ENCODE measurements at places on chromosomes 6 and 20.

- no peak for DNase-seq
These were observed 27.8 kb downstream of the THBS2 start for GRCh38 chr6:169225887-169226286.

- no peak for DNase-seq
These were observed 87.8 kb upstream of the EPB41L1 start for GRCh38 chr20:36066777-36067176.

DNA sequence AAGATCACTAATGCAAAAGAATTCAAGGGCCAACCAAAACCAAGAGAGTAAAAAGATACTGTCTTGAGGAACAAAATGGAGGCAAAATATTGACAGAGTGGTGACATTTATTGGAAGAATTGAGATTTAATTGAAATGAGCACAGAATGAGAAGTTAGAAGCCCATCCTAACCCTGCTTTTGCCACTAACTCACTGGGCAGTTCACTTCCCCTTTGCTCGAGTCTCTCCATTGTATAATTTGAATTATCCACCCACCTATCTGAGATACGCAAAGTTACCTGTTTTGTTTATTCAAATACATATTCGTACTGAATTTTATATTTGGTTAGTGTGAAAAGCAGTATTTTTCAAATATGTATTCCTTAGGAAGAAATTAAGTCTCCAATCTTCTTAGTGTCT lies 204.5 kb upstream of the PRDM1 start:
- DNase-seq: no peak

GRCh38 chr6:16398587-16398986 lies 160.2 kb downstream of the GMPR start:
- DNase-seq: no peak

DNA sequence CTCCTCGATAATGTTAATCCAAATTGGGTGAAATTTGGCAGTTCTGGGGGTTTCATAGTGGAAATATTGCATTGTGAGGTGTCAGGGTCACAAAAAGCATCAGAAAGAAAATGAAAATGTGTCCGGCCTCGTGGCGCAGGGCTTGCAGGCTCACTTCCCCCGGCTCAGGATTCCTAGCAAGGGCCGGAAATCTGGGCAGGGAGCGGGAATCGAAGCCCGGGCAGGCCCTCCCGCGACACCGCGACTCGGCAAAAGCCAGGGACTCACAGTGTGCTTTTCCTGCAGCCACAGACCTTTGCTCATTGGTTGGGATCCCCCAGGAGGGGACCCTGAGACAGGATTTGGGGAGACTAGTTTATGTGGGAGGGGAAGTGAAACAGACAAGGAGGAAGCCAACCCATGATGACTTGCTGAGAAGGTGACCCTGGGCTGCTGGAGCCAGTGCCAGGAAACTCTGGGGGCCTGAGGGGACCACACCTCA lies 847 bp upstream of the CD93 start:
- DNase-seq: no peak

DNA sequence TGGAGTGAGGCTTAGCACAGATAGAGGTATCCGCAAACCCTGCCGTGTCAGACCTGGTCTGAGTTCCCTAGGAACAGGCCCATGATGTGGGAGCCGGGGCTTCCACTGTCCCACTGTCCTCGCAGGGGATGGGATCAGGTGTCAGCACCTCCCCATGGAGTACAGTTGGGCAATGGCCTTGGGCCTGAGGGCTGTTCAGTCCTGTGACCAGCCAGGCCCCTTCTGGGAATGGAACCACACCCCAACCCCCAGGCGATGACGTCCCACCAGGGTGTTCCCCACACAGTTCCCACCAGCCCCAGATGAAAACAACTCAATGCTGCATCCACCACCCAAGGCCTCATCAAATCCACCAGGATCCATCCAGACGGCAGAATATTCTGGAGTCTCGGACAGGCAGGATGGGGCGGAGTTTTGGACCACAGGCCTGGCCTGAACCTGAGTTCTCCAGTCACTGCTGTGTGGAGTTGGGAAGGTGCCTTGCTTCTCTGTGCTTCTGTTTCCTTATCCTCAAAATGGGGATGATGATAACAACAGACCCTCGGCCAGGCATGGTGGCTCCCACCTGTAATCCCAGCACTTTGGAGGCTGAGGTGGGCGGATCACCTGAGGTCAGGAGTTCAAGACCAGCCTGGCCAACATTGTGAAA lies 62.2 kb downstream of the UBE2V1 start:
- DNase-seq: no peak

DNA sequence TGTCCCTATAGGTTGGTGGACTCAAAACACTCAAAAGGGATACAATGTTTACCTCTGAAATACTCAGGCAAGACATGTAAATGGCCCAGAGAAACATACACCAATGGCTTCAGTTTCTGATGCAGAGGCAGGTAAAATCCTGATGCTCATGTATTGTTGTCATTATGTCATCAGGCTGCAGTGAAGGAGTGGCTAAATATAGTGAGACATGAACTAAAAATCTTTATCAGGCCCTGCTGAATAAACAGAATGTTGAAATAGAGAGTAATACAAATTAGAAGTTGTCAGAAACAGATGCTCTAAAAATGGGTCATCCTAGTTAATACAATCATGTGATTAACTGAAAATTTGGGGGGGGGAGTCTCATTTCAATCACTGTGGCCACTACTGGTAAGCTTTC lies 20.4 kb downstream of the PTPRK start:
- DNase-seq: no peak

- no peak for DNase-seq
These were observed 524.6 kb upstream of the JARID2 start for GRCh38 chr6:14721103-14721758.

- DNase-seq: no peak
These were observed 88.2 kb upstream of the BHLHE23 start for GRCh38 chr20:63094767-63095499.

- no peak for DNase-seq
These were observed 10.3 kb upstream of the MAS1 start for GRCh38 chr6:159880412-159880975.

DNA sequence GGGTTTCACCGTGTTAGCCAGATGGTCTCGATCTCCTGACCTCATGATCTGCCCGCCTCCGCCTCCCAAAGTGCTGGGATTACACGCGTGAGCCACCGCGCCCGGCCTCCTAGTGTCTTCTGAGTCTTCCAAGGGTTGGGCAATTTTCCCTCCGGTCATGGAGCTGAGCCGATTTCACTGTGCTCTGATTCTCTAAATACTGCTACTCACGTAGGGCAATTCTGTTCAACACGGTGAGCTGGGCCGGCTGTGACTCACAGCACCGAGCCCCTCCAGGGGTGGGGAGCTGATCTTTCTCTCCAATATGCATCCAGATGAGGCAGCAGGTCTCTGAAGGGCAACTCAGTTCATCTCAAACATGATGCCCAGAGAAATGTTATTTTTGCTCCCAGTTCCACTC lies 71.6 kb upstream of the CD93 start:
- DNase-seq: no peak

Data from stimulated activated CD4-positive, alpha-beta T cell treated with anti-CD3 and anti-CD28 coated beads, Interleukin-4, amount 100 ng/mL, for 24 hours (primary cell).